ENCODE measurements at places on chromosomes 11 and 22.

- peak; percentile 59 for DNase-seq
Observed at GRCh38 chr11:32172848-32173834, 82.3 kb downstream of the RCN1 start.

DNA sequence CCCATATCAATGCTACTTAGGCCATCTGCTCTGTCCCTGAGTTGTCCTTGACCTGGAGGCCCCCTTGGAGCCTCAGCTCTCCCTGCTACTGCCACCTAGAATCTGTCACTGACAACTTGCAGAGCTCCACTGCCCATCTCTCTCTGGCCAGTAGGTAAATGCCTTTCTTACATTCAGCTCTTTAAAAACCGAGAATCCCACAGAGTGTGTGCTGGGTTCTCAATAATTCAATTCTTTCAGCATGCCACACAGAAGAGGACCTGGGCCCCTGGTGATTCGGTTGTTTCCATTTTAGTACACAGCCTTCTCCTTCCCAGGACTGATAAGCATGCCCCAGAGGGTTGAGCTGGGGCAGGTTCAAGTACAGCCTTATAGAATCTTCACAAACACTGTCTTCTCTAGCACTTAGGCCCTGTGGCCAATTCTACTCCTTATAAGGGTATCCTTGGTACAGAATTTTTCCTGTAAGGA lies 22.0 kb upstream of the IPO7 start:
- DNase-seq, result no peak

GRCh38 chr11:41872426-41872825 lies 413.0 kb upstream of the LRRC4C start:
- no peak for DNase-seq

DNA sequence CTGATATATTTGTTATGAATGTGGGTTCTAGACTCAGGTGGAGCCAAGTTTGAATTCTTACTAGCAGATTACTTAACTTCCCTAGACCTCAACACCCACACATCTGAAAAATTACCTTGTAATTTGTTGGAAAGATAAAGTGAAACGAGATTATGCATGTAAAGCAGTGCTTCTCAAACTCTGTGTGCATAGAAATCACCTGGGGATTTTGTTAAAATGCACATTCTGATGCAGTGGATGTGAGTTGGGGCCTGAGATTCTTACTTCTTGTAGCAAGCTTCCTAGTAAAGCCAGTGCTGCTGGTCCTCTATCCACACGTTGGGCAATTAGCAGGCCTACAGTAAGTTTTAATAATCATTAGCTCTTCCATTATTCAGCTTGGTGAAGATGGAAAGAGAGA lies 15.1 kb upstream of the CEP295 start:
- DNase-seq, result no peak

DNA sequence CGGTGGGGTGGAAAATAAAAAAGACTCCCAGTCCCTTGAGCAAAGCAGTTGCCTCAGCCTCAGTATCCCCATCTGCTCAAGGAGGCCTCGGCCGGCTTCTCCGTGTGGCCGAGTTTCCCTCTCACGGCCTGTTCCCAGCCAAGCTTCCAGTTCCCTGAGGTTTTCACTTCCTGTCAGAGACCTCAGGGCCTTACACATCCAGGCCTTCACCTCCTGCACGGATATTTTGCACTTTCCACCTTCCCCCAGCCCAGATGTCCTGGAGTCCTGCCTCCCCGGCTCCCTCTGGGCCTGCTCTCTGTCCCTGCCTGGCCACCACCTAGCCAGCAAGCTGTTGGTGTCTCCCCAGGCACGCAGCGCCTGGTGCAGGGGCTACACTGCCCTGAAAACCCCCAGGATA lies 41.1 kb upstream of the CD82 start:
- DNase-seq, result no peak

DNA sequence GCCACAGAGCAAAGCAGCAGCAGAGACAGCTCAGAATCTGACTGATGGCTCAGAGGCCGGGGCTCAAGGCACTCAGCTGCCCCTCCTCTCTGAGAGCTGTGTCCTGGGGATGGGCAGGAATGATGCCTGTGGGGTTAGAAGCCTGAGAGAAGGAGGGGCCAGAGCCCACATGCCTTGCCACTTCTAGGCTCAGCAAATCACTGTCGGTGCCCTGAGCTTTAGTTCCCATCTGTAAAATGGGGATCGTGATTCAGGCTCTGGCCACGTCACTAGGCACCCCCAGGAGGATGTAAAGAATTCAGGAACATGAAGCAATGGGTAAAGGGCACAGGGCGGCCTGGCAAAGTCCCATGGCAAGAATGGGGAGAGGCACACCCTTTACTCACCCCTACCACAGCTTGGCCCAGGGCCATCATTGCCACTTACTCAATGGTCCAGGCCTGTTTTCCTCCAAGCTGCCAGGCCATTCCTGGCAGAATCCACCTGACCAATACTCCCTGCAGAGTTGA lies 3.4 kb upstream of the CDC42EP2 start:
- DNase-seq, result peak; percentile 52

DNA sequence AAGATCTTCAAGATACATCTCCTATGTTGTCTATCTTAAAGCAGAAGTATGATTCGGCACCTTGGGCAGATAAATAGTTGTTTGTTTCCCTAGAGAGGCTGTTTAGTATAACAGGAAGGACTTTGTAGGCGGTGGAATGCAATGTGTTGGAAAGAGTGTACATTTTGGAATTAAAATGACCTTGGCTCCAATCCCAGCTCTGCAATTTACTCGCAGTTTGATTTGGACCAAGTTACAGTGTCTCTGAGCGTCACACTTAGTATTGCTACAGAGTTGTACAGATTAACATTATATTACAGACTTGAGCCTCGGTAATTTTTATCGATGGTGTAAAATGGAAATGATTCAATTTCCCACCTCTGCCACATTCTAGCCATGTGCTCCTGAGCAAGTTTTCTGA lies 265.3 kb downstream of the OPCML start:
- DNase-seq, result no peak
